Activated CD4-positive, alpha-beta T cell treated with anti-CD3 and anti-CD28 coated beads, Interleukin-2, amount 50 U/mL, for 1 hour (primary cell): ENCODE measurements at places on chromosomes 5 and 9.
A peak's percentile ranks its signal among the peaks of the same experiment; 100 is the strongest.

- DNase-seq, result no peak
Measured at GRCh38 chr9:126536841-126537465, 76.8 kb upstream of the LMX1B start.

DNA sequence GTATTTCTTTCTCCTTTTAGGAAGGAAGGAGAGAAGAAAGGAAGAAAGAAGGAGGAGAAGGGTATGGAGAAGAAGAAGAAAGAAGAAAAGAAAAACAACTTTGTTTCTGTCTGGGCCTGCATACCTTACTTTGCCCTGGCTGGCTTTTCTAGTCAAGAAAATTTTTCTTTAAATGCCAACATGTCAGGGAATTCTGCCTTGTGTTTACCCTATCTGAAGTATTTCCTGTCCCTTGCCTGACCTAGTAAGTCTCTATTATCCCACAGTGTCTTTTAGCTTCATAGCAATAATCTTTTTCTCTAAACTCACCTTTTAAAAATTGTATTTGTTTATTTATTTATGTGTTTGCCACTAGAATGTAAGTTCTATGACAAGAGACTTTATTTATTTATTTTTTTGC is 1864.1 kb downstream of the EFNA5 start:
- DNase-seq, result no peak

- DNase-seq, result no peak
Measured at GRCh38 chr9:23938908-23939307, 112.9 kb upstream of the ELAVL2 start.

DNA sequence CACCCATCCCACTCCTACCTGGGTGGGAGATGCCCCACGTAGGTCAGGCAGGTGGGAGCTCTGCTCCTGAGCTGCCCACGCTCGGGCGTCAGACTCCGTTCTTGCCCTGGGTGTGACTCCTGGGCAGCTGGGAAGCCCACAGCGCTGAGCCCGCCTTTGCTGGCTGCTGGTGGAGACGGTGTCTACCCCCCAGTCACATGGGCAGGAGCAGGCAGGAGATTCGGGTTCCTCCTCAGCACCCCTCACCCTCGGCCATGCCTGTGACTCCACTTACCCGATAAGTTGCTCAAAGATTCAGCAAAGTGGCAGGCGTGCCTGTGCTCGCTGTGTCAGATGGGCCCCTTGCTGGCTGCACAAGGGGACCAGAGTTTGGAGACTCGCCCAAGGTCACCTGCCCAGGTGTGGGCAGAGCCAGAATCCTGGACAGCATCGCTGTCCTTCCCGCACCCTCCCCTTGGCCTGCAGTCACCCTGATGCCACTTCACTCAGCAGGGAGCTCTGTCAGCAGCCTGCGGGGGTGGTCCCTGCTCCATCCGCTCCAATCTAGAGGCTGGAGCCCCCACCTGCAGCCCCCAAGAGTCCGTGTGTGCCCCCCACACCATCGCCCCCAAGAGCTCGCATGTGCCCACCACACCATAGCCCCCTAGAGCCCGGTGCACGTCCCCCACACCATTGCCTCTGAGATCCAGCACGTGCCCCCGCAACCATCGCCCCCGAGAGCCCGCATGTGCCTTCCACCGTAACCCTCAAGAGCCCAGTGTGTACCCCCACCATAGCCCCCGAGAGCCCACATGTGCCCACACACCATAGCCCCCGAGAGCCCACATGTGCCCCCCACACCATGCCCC is 4.2 kb downstream of the LCN1 start:
- no peak for DNase-seq

DNA sequence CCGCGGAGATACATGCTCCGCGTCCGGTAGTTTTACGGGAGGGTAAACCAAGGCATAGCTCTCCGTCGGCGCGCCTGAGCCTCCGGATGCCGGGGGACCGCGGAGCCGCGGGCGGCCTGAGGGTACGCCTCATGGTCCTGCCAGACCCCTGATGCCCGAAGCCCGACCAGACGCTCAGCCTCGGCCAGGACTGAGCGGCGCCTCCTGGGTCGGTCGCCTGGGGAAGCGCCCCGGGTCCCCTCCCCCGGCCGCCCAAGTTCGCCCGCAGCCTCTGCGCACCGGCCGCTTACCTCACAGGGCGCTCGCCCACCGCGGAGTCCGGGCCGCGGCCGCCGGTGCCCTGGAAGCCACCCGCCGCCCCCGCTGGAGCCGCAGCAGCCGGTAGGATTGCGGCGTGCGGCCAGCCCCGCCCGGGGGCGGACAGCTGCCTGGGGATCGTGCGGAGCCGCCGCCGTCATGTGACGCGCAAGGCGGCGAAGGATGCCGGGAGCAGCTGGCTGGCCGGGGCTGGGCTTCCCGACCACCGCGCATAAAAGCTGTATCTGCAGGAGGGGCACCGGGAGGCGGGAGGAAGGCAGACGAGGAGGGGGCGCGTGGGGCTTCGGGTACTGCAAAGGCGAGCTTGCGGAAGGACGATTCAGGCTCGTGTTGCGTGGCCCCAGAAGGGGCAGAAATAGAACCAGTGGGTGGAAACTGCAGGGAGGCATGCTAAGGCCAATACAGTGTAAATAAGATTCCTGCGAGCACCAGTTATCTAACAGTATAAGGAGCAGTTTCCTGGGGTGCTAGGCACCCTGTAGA is at the start of gene FBXO10:
Gene FBXO10 (minus strand): TSS at position 460 of the 801 bp plus-strand sequence. CDS start 34,612 bp downstream, outside the sequence.
- DNase-seq, result peak; percentile 23

DNA sequence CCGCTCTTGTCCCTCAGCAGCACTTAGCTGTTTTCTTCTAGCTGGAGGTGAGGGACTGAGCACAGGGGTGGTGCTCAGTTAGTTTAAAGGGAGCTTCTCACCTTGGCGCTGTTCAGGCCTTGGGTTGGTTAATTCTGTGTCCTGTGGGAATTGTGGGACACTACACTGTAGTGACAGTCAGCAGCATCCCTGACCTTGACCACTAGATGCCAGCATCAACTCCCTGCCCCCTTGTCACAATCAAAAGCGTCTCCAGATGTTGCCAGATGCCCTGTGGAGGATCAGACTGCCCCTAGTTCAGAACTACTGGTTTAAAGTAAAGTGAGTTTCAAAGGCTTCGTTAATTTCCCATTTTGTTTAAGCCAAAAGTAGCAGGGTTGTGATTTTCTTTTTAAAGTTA is 65.5 kb upstream of the DMRT3 start:
- no peak for DNase-seq

- no peak for DNase-seq
Measured at GRCh38 chr9:84916769-84917168, 247.2 kb downstream of the NTRK2 start.

- DNase-seq, result no peak
Measured at GRCh38 chr9:87720173-87720572, 5.7 kb upstream of the CTSL start.

DNA sequence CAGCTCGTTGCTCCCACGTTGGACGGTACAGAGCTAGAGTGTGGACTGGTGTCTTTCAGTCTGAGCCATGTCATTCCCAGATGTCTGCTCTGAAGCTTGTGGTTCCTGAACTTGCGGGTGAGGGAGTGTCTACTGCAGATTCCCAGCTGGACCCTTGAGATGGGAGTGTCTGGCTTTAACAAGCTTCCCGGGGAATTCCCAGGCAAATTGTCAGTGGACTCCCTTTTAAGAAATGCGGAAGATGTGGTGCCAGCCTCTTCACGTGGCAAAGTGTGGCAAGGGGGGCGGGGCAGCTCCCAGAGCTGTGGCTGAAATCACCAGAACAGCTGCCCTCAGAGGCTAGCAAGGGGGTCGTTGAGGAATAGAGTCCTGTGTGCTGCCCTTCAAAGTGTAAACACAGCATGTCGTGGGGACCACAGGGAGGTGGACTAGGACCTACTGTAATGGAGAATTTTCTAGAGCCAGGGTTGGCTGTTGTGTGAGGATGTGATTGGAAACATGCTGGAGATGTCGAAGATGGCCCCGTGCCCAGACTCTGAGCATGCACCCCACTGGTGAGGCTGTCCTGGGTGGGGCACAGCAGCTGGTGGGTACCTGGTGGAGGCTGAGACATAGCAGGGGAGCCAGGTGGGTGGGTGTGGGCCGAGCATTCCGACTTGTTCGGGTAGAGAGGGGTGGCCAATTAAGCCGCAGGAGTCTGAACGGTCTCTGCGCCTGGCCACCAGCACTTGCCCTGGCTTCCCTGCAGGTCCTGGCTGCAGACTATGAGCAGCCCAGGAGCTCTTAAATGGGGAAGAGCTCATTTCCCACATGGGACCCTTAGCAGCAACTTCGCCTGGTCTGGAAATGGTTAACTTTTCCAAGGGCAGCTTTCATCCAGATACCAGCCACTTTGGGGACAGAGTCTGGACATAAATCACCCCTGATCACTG is 37.4 kb downstream of the PRRX2 start:
- DNase-seq, result no peak

GRCh38 chr5:65760504-65761275 is 38.7 kb downstream of the NLN start:
- peak; percentile 47 for DNase-seq

- DNase-seq, result no peak
Measured at GRCh38 chr9:26863074-26863473, 29.5 kb downstream of the CAAP1 start.

- DNase-seq, result peak; percentile 73
Measured at GRCh38 chr9:133994353-133995011, 2.4 kb upstream of the VAV2 start.

DNA sequence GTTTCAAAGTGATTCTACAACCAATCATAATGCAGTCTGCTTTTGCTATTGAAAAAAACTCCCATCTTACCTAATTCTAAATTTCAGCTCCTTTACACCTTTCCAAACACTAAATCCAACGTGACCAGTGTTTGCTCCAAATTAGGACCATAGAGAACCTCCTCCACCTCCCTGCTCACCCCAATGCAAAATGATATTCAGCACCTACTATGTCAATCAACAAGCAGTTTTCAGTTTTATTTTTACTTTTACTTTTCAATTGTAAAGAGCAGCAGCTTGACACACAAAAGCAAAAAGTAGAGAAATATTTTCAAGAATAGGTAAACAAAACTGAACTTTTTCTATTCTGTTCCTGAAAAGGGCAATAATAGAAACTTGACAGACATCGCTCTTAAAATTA is 3.4 kb downstream of the FAM13B start:
- no peak for DNase-seq

DNA sequence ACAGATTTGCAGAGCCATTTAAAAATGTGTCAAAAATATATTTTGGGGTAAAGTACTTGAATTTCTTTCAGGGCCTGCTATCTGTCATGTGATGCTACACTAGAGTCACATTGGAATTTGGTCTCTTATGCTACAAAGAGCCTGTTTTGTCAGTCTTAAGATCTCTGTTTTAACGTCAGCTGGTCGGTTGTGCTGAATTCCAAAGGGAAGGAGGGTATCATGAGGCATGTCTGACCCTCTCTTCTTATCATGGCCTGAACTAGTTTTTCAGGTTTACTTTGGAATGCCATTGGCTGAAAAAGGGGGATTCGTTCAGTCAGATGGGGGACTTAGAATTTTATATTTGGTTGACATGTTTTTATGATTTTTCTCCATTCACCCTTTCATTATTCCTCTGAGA is 290.6 kb downstream of the CD180 start:
- DNase-seq, result no peak

DNA sequence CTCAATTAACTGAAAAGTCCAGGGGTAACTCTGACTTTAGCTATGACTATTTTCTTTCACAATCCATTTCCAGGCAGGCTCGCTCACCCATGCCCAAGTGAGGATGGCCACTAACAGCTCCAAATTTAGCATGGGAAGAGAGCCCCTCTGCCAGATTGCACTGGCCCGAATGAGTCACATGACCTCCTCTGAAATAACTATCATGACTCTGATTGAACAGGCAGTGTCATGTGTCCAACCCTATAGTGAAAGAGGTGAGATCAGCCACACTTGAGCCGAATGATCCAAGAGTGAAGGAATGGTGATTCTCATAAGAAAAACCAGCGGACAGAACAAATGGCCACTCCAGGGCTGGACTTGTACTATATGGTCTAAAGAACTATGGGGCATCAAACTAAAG is 242.3 kb downstream of the NSG2 start:
- DNase-seq, result no peak

- no peak for DNase-seq
Measured at GRCh38 chr5:32332966-32333365, 20.2 kb upstream of the MTMR12 start.

DNA sequence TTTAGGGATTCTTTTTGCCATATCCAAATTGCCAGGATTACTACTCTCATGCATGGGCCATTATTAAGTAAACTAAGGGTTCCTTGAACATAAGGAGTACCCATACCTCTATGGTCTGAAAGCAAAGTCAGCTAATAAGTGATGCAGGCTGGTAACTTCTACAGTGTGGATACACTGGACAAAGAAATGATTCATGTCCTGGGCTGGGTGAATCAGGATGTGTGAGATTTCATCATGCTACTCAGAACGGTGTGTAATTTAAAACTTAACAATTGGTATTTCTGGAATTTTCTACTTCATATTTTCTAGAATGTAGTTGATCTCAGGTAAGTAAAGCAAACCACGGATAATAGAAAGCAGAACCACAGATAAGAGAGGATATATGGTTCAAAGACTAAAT is 428.8 kb downstream of the CHSY3 start:
- no peak for DNase-seq

DNA sequence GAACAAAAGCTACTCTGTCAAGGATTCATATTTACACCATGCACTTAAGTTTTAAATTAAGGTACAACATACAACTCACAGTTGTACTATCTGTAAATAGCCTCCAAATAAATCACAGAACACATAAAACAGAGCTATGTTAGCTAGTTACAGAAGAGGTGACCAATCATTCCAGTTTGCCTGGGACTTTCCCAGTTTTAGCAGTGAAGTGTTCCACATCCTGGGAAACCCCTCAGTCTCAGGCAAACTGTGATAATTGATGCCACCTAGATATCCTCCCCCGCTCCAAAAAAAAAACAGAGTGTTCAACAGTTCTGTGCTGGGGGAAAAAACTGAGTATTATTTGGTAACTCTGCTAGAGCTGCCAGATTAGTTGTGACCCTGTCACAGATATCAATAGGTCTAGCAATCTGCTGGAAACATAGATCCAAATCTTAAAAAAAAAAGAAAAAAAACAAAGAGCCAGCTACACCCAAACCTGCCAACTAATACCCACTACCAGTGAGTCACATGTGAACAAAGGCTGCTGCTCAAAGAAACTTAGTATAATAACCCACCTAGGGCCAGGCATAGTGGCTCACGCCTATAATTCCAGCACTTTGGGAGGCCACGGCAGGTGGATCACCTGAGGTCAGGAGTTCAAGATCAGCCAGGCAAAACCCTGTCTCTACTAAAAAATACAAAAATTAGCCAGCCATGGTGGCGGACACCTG is 5.7 kb downstream of the TBCA start:
- DNase-seq, result no peak

DNA sequence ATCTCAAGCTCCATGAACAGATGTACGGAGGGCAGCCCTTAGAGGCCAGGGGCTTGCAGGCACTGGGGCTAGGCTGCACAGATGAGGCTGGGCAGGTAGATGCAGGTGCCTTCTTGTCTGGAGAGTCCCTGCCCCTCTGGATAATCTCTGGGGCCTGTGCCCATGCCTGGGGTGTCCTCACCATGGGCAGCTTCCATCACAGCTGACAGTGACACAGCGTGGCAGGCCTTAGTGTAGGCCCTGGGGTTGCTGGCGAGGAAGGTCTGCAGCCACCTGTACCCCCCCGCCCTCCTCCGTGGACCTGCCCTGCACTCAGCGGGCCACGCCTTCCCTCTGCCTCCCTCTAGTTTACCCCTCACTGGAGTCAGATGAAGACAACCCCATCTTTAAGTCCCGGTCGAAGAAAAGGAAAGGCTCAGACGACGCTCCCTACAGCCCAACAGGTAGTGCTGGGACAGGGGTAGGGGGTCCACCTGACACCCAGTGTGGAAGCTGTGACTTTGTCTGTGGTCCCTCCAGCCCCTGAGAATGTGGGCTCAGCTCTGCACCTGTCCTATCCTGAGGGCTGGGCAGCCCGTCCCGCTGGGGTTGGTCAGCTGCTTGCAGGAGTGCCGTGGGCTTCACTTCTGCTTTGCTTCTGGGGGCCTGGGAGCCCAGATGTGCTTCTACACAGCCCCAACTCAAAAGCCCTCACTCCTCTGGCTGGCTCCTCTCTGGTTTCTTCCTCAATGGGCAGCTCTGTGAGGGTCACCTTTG is 98.4 kb downstream of the PHF2 start:
- DNase-seq, result no peak
